ENCODE measurements at places on chromosomes 16 and 17.

- no peak for DNase-seq
These were observed 38.4 kb downstream of the UTP18 start for GRCh38 chr17:51298508-51299371.

- no peak for DNase-seq
These were observed 7.3 kb upstream of the PRPSAP2 start for GRCh38 chr17:18850679-18851078.

- no peak for DNase-seq
These were observed 26.0 kb upstream of the GPT2 start for GRCh38 chr16:46858151-46858550.

DNA sequence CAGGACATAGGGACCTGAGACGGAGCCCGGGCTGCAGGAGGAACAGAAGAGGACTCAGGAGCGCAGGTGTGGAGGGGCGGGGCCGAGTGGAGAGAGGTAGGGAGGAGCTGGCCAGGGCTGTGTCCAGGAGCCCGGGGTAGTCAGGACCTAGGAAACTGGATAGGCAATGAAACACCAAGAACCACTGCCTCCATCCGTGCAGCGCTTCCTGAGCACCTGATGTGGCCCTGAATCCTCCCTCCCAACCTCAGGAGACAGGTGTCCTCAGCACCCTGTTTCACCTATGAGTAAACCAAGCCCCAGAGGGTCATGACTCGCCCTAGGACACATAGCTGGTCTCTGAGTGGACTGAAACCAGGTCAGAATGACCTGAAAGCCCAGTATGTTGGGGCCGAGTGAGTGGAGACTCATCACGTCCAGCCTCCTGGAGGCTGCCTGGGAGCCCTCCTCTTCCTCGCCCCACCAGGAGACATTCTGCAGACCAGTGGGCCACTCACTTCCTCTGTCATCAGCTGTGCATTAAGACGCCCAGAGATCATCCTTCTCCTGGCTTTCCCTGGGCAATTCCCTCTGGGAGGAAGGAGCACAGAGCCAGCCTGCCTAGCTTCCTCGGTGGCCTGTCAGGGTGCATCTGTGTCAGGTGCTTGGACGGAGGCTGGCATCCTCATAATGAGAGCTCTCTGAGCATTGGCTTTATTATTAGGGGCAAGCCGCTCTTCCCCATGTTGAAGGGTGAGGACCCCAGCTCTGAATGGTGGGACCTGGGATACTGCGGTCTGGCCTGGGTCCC, 72.8 kb downstream of the SCNN1B start:
- DNase-seq = no peak

DNA sequence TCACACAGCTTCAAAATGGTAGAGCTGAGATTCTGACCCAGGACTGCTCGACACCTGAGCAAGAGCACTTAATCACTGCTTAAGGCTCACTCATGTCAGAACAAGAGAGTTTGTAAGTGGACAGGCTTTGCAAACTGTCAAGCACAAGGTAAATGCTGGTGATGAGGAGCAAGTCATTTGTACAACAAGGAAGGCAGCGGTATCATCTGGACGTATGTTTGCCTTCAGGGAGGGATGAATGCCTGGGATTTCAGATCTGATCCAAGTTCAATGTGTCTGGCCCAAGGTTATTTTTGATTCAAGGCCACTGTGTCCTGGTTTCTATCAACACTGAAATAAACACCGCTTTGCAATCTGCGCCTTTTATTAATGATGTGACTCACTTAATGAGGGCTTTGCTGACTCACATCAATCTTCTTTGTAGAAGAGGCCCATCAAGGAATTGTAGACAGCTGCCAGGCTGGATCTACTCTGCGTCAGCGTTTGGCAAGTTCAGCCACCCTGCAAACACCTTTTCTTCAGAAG, 174.4 kb upstream of the HS3ST3A1 start:
- peak; percentile 20 for DNase-seq

DNA sequence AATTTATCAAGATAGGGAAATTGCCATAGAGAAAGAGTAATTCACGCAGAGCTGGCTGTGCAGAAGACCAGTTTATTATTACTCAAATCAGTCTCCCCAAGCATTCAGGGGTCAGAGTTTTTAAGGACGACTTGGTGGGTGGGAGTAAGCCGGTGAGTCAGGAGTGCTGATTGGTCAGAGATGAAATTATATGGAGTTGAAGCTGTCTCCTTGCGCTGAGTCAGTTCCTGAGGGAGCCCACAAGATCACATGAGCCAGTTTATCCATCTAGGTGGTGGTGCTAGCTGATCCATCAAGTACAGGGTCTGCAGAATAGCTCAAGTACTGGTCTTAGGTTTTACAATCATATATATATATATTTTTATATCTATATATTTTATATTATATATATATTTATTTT, 6.0 kb upstream of the AQP8 start:
- DNase-seq = no peak

GRCh38 chr17:19336938-19337711, 25.4 kb downstream of the B9D1 start:
- DNase-seq = peak; percentile 36

DNA sequence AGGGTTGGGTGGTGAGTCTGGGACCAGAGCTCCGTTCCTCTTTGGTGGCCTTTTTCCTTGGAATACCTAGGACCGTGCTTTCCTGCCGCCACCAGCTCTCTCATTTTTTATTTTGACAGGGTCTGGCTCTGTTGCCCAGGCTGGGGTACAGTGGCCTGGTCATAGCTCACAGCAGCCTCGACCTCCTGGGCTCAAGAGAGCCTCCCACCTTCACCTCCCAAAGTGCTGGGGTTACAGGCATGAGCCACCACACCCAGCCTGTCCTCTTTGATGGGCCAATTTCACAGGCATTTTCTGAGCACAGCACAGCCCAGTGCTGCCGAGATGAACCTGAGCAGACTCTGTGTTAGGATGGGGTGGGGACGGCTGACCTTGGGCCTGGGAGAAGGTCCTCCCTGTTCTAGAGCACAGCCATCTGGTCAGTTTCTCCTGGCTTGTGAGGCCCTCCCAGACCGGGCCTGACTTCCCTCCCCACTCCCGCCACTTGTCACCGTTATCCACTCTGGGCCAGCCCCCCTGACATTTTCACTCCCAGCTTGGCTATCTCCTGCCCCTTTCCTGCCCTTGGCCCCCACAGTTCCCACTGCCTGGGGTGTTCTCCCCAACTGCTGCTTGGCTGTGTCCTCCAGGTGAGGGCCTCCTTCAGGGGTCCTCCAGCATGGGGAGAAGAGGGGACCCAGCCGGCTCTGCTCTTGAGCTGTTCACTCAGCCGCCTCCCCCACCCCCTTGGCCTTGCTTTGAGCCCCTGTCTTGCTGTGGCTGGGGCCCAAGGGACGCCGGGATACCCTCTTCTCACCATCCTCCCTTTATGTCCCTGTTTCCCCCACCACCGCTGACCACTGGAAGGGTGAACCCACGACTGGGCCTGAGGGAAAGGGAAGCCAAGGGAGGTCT, 5.0 kb downstream of the ADCY7 start:
- DNase-seq = no peak

DNA sequence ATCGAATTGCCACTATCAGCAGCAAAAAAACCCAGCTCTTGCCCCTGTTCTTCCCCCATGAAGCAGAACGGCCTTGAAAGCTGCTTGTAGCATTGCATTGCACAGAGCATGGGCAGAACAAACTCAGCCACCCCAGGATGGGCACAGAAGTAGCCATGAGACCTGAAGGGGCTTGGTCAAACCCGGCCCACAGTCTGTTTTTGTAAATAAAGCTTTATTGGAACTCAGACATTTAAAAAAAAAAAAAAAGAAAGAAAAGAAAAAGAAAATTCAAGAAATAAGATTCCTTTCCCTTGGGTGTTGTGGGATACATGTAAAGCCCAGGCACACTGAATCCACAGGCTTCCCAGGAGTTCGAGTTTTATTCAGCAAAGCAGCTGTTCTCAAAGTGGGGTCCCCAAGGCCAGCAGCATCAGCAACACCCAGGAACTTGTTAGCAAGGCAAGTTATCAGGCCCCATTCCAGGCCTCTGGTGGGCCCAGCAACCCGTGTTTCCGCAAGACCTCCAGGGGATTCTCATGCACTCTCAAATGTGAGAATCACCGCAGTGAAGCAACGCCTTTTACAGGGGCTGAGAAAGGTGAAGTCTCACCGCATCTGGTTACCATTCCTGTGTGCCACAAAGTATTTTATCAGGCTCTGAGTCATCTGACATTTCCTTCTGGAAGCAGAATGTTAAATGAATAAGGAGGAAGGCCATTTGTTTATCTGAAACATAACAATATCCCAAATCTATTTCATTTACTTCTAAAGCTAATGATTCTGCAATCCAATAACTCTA, 108.2 kb downstream of the SLC39A11 start:
- DNase-seq = no peak

DNA sequence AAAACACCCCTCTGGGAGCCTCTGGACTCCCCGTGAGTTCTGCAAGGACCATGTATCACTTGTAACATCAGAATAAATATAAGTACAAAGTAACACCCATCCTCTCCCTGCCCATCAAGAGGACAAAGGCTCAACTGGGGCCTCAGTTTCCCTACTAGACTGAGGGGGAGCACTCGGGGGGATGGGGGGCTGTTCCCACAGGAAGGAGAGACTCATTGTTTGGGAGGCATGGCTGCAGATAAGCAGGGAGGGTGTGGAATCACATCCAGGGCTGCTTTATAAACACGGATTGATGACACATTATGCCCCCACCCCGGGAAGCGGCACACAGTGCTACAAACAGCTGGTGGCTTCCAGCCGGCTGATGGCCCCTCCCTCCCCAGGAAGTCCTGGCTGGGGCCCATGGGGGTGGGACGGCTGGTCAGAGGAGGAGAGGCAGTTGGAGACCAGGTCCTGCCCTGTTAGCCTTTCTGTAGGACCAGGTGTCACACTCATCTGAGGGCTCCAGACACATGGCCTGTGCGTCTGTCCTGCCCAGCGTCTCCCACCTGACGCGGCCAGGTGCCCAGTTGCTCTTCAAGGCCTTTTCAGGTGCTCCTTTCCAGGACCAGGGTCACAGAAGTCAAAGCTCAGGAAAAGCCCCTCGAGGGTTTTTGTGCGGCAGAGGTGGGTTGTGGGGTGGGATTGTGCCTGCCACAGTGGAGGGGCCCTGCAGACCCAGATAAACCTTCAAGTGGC, 1.3 kb upstream of the MPG start:
- DNase-seq = peak; percentile 88

DNA sequence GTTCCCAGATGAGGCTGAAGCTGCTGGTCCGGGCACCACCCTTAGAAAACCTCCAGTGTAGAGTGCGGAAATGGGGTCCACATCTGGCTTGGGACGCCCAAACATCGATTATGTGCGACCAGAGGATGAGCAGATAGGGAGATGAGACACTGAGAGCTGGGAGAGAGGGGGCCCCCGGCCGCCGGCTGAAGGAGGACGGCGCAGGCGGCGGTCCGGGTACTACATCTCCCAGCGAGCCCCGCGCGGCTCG, 182 bp upstream of the SPECC1 start:
- DNase-seq = no peak

GRCh38 chr17:77363821-77364361, 223.1 kb downstream of the SEC14L1 start:
- DNase-seq = peak; percentile 67

GRCh38 chr16:2468725-2469398, 2.2 kb upstream of the NTN3 start:
- DNase-seq = no peak

GRCh38 chr16:23505180-23505665, 5.1 kb downstream of the GGA2 start:
- DNase-seq = no peak

- DNase-seq = no peak
These were observed 9.1 kb upstream of the PSMC3IP start for GRCh38 chr17:42586514-42587230.

DNA sequence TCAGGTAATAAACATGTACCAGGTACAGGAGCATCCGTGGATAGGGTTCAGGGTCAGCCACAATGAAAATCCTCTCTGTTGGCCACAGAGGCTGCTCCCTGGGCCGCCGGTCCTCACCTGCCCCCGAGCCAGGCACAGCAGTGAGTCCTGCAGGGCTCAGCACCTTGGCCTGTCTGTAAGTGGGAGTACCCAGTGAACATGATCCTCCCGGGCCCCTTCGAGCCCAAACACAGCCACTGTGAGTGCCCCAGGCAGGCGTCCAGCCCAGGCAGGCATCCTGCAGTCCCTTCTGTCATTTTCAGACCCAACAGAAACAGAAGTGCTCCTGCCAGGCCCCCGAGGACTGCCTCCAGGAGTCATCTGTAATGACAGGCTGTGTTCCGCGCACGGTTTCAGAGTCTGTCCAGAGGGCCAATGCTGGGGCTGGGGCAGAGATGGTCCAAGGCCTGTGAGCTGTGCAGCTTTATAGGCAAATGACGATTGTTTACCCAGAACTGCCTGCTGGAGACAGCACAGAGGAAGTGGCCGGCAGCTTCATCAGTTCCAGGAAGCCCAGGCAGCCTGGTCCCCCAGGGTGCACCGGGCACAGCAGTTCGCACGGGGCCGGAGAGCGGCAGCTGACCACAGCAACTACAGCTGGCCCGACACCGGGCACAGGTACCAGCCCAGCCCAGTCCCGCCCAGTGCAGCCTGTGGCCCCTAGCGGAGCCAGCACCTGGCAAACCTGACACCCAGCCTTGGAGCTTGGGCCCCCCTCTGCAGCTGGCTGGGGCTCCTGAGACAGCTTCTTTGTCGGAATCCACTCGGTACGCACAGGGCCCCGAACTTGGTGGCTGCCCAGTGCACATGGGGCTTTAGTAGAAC, 13.2 kb downstream of the SLC7A5 start:
- DNase-seq = peak; percentile 60

DNA sequence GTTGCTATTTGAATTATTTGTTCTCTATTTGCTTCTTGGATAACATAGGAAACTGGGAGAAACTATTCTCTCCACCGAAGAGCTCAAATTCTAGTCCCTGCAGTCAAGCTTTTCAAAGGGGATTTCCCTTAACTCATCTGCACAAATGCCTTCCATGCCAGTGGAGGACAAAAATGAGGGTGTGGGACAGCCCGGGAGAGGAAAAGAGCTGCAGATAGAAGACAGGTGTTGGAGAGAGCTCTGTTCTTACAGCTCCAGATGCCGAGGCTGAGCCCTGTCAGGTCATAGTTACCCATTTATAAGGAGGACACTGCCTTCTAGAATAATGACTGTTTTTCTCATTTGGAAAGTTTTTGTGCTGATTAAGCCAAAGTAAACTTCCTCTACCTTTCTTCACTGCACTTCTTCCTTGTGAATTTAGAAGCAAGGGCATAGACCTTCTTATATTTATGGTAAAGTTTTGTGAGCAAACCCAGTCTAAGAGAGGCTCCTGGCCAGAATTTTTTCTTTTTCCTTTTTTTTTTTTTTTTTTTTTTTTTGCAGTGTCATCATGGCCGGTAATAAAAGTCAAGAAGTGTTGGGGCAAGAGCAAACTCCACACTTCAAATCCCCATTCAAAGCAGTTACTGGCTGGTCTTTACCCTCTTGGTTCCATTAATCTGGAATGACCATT, 177.2 kb downstream of the ABCC12 start:
- DNase-seq = no peak

- DNase-seq = no peak
These were observed 11.5 kb upstream of the SLFN12L start for GRCh38 chr17:35548978-35549377.
